SW480 (cell line): ENCODE measurements at places on chromosomes 5 and 9.

GRCh38 chr5:123690821-123691220 is 178.8 kb downstream of the CSNK1G3 start:
- DNase-seq = no peak

GRCh38 chr5:1220351-1220750 is 4.8 kb upstream of the SLC6A18 start:
- no peak for DNase-seq

DNA sequence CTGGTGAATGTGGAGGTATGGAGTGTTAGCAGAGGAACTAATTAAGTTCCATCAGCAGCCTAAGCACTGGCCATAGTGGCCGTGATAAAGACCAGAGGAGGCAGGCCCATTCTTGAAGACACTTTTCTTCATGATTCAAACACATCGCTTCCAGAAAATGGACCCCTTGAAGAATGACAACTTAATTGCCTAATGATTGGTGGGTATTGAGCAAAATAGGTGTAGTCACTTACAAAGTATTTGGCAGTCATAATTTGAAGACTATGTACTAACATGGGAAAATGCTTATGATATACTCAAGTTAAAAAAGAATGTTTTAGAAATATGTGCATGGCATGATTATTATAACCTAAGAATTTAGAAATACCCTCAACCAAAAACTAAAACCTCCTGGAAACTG is 44.8 kb downstream of the MEGF10 start:
- no peak for DNase-seq

DNA sequence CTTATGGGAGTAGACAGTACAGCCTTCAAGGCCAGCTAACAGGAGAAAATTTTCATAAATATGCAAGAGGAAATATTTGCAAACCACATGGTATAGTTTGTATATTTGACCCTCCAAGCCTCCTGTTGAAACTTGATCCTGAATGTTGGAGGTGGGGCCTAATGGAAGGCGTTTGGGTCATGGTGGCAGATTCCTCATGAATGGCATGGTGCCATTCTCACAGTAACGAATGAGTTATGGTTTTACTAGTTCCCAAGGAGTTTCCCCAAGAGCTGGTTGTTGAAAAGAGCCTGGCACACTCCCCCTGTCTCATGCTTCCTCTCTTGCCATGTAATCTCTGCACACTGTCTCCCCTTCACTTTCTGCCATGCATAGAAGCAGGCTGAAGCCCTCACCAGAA is 3.3 kb upstream of the PAIP1 start:
- peak; percentile 22 for DNase-seq

- DNase-seq = no peak
Measured at GRCh38 chr9:114401344-114401743, 13.6 kb upstream of the AKNA start.

DNA sequence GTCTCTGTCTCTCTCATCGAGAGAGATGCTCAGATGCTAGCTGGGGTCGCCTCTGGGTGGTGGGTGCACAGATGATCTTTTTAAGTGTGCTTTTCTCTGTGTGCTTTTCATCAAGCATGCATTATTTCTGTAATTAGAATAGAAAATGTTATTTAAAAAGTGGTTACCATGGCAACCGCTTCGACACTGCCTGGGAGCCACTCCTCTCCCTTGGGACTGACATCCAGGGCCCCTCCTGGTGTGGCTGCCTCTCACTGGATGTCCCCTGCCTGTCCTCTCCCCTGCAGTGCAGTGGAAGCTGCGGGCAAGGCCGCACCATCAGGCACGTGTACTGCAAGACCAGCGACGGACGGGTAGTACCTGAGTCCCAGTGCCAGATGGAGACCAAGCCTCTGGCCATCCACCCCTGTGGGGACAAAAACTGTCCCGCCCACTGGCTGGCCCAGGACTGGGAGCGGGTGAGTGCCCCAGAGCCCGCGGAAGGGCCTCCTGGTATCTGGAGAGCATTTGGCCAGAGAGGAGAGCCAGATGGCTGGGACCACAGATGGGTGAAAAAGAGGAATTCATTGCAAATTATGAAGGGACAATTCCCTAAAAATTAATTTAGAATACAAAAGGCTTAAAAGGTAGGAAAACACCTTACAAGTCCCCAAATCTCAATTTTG is 34.7 kb downstream of the ADAMTSL2 start:
- no peak for DNase-seq

DNA sequence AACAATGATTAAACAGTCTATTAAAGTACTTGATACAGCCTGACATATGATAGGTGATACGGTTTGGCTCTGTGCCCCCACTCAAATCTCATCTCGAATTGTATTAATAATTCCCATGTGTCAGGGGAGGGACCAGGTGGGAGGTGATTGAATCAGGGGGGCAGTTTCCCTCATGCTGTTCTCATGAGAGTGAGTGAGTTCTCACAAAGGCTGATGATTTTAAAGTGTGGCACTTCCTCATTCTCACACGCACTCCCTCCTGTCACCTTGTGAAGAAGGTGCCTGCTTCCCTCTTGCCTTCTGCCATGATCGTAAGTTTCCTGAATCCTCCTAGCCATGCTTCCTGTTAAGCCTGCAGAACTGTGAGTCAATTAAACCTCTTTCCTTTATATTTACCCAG is 40.1 kb upstream of the TARS1 start:
- no peak for DNase-seq

- DNase-seq = no peak
Measured at GRCh38 chr5:168305281-168305680, 13.8 kb downstream of the WWC1 start.

- DNase-seq = no peak
Measured at GRCh38 chr5:53429706-53430105, 50.7 kb upstream of the FST start.

GRCh38 chr5:121962958-121963357 is 1.2 kb downstream of the SRFBP1 start:
- DNase-seq = no peak

- DNase-seq = no peak
Measured at GRCh38 chr5:145681216-145681615, 153.9 kb downstream of the PRELID2 start.

DNA sequence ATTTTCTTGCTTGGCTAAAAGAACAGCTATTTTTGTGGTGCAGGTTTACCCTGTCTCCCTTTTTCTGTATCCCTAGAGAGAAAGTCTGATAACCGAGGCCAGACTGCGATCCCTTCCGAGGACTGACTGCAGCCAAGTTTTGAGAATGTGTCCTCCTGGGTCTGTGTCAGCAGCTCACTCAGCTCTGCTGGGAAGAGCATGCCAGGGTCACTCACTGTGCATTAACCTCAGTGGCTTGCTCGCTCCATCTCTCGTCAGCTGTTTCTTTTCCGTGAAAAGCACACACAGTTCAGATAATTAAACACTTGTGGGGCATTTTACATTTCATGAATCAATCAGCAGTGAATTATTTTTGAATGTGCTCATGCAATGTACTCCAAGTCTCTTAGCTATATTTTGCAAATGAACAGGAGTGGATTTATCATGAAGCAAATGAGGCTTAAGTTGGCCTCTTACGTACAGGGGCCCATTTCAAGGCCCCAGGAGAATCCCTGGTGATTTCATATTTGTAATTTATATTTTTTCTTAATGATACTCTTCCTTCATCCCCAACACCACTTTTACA is 252.1 kb downstream of the SMARCA2 start:
- DNase-seq = no peak

GRCh38 chr5:83662558-83662957 is 58.1 kb downstream of the HAPLN1 start:
- DNase-seq = peak; percentile 88

GRCh38 chr5:89904442-89904841 is 505.1 kb downstream of the CETN3 start:
- DNase-seq = no peak

- DNase-seq = peak; percentile 37
Measured at GRCh38 chr9:126690431-126691051, 76.8 kb downstream of the LMX1B start.
